Tracheal epithelial cell (primary cell): ENCODE measurements at places on chromosomes 7 and 10. TPM values are rescaled to one million over a fixed set of nuclear protein-coding genes. Genes with fewer than 3 reads are reported as not detected.

The PDIA4 gene
- total RNA-seq = 231 and 409 TPM in 2 replicates

The COL17A1 gene
- total RNA-seq = 460 and 856 TPM in 2 replicates

The NUTM2A gene
- total RNA-seq = 0.24 and 1.9 TPM in 2 replicates

The SCIN gene
- 0.21 and 5.3 TPM in 2 replicates for total RNA-seq

The ASB10 gene
- not detected in 2 replicates for total RNA-seq

The TCTN3 gene
- 23.1 and 33.7 TPM in 2 replicates for total RNA-seq

The EPHA1 gene
- total RNA-seq = 40.7 and 52.5 TPM in 2 replicates

The DNAJC30 gene
- total RNA-seq = 0.72 and 1.1 TPM in 2 replicates

The OR2A1 gene
- not detected in 2 replicates for total RNA-seq

The TIMM23B gene
- 11.5 and 20.5 TPM in 2 replicates for total RNA-seq

The CH25H gene
- total RNA-seq = under 0.01 TPM in 1 of 2 replicates, not detected in the other

The IFIT1B gene
- total RNA-seq = not detected in 2 replicates

The TMEM254 gene
- 4.8 and 14.3 TPM in 2 replicates for total RNA-seq

The PPP1R17 gene
- not detected in 2 replicates for total RNA-seq

The NRG3 gene
- under 0.01 TPM in 1 of 2 replicates, not detected in the other for total RNA-seq

The ABCC2 gene
- total RNA-seq = 0.21 and 0.96 TPM in 2 replicates

The KCNIP2 gene
- total RNA-seq = not detected in 2 replicates

The SLC13A1 gene
- not detected in 2 replicates for total RNA-seq

The VIPR2 gene
- not detected in 2 replicates for total RNA-seq

The HHEX gene
- total RNA-seq = 0.43 and 0.72 TPM in 2 replicates

The ANKRD30A gene
- total RNA-seq = not detected in 2 replicates

The FZD8 gene
- total RNA-seq = 9.6 and 20.0 TPM in 2 replicates

The TRA2A gene
- 8.3 and 12.0 TPM in 2 replicates for total RNA-seq

The SORCS1 gene
- not detected in 2 replicates for total RNA-seq

The LRRC17 gene
- 0.72 and 1.9 TPM in 2 replicates for total RNA-seq

The UCMA gene
- total RNA-seq = not detected in 2 replicates

The SLC26A3 gene
- total RNA-seq = not detected in 2 replicates

The ANKRD7 gene
- total RNA-seq = 0.72 and 0.85 TPM in 2 replicates

The ABCB1 gene
- total RNA-seq = 0.64 and 13.3 TPM in 2 replicates

The COBL gene
- 1.1 and 4.3 TPM in 2 replicates for total RNA-seq

The NXPH1 gene
- not detected in 2 replicates for total RNA-seq

The CPA1 gene
- total RNA-seq = not detected in 2 replicates

The HACD1 gene
- 27.7 and 33.0 TPM in 2 replicates for total RNA-seq

The PRSS1 gene
- total RNA-seq = not detected in 2 replicates

The GRM3 gene
- total RNA-seq = not detected in 2 replicates

The MYO3A gene
- 0.43 TPM in 1 of 2 replicates, not detected in the other for total RNA-seq

The MALRD1 gene
- total RNA-seq = not detected in 2 replicates

The FFAR4 gene
- total RNA-seq = not detected in 2 replicates

The VAX1 gene
- not detected in 2 replicates for total RNA-seq

The LEP gene
- total RNA-seq = 0.21 and 0.24 TPM in 2 replicates

The PLPP4 gene
- 1.3 and 2.9 TPM in 2 replicates for total RNA-seq

The BICC1 gene
- 1.9 and 42.2 TPM in 2 replicates for total RNA-seq

The LIPN gene
- total RNA-seq = not detected in 2 replicates
